ENCODE measurements at places on chromosomes 5 and 9.

DNA sequence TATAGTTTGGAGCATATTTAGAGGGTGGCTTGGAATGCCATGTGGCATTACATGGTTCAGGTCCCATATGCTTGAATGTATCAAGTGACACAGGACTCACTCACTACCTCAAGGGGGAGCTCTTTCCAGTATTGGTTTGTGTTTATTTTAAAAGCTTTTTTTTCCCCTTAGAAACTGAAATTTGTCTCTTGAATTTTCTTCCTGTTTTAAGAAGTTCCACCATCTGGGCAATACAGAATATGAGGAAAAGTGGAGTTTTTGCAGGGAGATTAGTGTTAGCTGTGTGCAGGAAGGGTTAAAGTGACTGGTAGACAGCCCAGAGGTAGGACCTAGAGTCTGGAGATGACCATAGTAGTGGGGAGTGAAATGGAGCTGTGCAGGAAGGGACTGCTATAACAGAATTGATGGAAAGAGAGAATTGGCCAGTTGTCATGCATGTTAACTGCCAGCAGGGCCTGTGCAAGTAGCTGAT, 36.6 kb downstream of the CTNNA1 start:
- no peak for DNase-seq

- DNase-seq = no peak
These were observed 7.9 kb downstream of the SMARCA2 start for GRCh38 chr9:2023042-2023441.

GRCh38 chr5:143231973-143232812, 171.3 kb downstream of the NR3C1 start:
- no peak for DNase-seq

DNA sequence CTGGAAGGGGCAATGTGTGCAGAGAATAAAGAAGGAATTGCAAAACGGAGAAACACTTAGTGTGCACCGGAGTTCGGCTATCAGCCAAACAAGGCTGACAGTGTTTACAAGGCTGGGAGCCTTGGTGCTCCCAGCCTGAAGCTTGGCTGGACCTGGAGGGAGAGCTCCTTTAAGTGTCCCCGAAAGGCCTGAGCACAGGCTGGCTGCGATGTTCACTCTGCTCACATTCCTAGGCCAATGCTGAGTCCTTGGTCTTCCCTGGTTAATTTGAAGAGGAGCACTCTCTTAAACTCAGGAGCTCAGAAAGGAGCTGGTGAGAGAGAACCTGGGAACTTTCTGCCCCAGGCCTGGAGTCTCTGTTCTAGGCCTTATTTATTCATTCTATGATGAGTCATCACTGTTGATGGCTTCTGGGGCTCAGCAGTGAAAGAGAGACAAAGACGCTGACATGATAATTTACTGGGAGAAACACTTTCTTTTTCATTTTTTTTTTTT, 88.6 kb upstream of the MYO10 start:
- no peak for DNase-seq

All from stimulated activated CD8-positive, alpha-beta memory T cell treated with anti-CD3 and anti-CD28 coated beads, Interleukin-4, amount 100 ng/mL, for 1 hour (primary cell).